ENCODE measurements at places on chromosomes 7 and 10.

DNA sequence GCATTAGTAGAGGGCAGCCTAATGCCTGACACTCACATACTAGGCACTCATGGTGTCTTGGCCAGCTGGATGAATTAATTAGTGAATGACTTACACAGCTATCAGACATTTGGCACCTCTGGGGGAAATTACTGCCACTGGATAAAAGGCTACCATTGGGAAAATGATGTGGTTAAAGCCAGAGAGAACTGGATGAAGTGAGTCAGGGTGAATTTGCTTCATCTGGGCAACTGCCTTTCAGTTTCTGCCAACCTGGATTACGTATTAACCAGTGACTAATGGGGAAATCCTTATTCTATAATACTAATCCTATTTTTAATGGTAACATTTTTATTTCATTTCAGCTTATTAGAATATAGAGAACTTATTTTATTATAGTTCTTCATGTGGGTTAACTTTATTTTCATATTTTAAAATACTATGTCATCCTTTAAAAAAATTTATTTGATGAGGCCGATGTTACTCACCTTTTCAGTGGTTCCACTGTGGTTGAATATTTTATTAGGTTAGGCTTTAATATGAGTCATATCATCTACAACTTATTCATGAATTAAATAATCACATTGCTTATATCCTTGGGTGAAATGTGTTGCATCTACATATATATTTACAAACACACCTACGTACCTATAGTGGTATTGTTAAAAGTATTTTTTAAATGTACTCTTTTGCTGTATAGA lies 85.6 kb upstream of the CAPZA2 start:
- DNase-seq: peak; percentile 96

DNA sequence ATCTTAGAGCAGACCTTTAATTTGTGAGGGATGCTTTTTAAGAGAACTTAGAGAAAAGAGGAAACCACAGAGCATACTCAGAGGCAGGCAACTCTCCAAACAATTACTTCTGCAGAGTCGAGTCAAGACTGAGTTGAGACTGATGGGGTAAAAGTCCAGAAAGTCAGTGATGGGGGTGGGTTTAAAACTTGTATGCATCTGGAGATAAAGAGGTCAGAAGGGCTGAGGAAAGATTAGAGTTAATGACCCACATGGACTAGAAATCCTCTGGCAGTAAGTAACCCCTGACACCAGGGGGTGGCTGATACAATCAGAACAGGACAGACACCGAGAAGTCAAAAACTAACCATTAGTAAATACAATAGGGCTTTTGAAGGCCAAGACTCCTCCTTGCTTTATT lies 42.4 kb upstream of the SEPTIN7 start:
- no peak for DNase-seq

DNA sequence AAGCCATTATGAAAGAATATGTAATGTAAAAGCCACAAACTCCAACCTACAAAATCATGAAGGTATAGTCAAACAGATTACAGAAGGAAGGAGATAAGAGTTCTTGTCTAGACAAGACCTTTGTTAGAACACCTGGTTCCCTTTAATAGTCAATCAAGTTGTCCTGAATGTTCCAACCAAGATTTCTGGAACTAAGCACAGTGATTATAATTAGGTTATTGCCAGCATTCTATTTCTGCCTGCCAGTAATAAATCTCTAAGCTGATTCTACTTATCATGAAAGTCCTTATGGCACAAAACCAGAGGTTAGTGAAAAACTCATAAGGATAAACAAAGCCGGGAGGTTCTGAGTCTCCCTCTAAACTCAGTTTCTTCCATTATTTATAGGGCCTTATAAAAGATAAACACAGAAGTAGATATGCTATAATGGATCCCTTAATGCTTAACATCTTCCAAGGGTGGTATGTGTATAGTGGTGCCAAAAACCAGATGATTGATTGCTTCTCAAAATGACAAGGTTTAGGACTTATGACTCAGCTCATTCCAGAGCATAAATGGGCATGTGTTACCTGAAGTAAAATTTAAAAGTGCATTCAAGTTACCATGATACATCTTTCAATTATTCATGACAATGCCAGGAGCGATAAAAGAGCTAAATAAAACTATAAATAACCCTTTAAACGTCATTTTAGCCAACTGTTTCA lies 237.2 kb downstream of the CSTF2T start:
- no peak for DNase-seq

DNA sequence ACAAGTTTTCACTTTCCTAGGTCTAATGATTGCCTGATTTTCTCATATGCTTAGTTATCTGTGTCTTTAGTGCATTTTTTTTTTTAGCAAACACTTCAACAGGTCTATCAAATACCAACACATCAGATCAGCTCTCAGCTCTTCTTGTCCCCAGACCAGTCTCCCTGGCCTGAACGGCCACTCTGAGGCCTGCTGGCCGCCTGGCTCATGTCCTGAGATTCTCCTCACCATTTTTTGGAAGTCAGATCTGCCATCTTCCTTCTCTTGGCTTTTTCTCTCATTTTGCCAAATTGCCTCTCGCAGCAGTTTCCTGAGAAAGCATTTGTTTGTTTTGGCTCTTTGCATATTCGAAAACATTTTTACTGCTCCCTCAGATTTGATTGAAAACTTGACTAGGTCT lies 29.3 kb downstream of the PPP2R2D start:
- DNase-seq: no peak

- no peak for DNase-seq
Measured at GRCh38 chr7:19119870-19120486, 2.5 kb upstream of the TWIST1 start.

- DNase-seq: no peak
Measured at GRCh38 chr10:43595739-43596298, 10.4 kb upstream of the ZNF485 start.

GRCh38 chr7:159138508-159138907 lies 6.2 kb downstream of the VIPR2 start:
- no peak for DNase-seq

DNA sequence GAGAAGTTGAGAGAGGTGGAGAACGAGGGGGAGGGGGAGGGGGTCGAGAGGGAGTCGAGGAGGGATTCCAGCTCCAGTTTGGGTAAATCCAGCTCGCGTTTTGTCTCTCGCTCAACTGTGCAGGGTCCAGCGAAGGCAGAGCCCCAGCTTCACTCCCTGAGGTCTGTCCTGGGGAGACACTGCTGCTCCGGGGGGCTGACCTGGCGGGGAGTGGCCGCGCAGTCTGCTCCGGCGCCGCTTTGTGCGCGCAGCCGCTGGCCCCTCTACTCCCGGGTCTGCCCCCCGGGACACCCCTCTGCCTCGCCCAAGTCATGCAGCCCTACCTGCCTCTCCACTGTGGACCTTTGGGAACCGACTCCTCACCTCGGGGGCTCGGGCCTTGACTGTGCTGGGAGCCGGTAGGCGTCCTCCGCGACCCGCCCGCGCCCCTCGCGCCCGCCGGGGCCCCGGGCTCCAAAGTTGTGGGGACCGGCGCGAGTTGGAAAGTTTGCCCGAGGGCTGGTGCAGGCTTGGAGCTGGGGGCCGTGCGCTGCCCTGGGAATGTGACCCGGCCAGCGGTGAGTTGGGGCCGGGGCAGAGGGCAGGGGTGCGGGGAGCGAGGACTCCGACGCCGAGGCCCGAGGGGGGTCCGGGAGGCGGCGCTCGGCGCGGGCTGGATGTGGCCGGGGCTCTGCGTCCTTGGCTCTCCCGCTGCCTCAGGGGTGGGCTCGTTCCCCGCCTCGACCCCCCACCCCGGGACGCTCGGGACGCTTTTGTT lies at the start of gene TET1:
Gene TET1 (plus strand): TSS at position 152 of the 757 bp plus-strand sequence. CDS start 12,002 bp downstream, outside the sequence.
- peak; percentile 35 for DNase-seq

- peak; percentile 97 for DNase-seq
Measured at GRCh38 chr7:107169120-107170050, 582 bp downstream of the HBP1 start.

- no peak for DNase-seq
Measured at GRCh38 chr7:69895446-69895845, 297.2 kb downstream of the AUTS2 start.

DNA sequence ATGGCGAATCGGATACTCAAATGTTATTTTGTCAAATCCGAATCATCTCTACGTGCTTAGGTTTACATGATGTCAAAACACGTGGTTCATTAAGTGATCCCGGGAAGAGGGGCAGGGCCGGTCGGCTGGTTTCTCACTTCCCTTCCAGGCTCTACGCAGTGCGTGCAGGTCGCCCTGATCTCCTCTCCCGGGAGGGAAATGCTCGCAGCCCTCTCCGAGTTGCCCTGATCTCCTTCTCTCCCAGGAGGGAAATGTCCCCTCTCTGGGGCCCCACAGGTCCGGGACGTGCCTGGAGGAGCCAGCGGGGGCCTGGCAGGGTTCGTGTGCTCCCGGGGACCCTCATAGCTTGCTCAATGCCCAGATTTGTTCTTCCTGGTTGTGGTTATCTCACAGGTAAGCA lies 202.7 kb downstream of the DNAJB6 start:
- no peak for DNase-seq

DNA sequence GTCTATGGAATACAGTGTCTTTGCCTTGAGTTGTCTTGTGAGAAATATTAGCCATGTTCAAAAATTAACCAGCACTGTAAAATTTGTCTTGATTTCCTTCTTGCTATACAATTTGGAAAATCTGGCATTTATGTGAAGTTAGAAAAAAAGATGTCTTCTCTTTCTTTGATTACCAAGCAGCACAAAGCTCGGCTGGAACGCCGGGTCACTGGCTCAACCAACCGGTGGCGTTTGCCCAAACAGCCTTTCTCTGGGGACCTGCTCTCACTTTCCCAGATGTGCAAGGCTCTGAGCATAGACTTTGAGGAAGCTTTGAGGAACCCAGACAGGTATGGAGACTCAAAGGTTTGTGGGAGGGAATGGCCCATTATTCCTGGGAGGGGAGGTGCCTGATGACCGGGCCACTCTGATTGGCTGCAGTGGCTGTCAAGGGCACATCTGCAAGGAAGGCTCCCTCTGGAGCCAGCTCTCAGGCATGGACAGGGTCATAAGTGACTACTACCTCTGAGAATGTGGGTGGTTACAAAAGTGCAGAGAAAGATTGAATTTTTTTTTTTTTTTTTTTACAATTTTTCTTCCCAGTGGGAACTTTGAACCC lies 5.6 kb downstream of the BTBD16 start:
- DNase-seq: no peak

DNA sequence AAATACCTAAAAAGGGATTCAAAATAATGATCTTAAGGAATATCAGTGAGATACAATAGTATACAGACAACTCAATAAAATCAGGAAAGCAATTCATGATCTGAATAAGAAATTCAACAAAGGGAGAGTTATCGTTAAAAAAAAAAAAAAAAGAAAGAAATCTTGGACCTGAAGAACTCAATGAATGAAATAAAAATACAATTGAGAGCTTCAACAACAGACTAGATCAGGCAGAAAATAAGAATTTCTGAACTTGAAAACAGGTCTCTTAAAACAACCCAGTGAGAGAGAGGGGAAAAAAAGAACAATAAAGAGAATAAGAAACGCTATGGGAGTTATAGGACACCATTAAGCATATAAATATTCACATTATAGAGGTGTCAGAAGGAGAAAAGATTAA lies 72.0 kb upstream of the MACROH2A2 start:
- DNase-seq: no peak

DNA sequence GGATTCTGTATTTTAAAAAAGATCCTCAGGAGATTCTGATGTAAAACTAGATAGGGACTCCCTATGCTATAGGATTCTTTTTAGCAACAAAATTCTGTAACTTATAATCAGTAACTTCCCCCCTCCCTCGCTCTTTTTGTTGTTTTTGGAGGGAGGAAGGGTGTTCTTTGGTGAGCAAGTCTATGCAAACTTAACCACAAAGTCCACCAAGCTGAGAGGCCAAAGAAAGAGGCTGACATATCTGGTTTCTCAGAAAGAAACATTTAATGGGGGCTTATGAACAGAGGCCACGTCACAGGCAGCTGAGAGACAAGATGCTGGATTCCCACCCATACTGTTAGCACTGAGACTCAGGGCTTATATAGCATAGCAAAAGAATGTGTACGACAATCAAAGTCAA lies 14.3 kb upstream of the ABCB5 start:
- no peak for DNase-seq

GRCh38 chr10:97332591-97333350 lies 1.8 kb downstream of the FRAT2 start:
- peak; percentile 76 for DNase-seq

GRCh38 chr10:43099928-43100327 lies 23.1 kb downstream of the RET start:
- DNase-seq: no peak

DNA sequence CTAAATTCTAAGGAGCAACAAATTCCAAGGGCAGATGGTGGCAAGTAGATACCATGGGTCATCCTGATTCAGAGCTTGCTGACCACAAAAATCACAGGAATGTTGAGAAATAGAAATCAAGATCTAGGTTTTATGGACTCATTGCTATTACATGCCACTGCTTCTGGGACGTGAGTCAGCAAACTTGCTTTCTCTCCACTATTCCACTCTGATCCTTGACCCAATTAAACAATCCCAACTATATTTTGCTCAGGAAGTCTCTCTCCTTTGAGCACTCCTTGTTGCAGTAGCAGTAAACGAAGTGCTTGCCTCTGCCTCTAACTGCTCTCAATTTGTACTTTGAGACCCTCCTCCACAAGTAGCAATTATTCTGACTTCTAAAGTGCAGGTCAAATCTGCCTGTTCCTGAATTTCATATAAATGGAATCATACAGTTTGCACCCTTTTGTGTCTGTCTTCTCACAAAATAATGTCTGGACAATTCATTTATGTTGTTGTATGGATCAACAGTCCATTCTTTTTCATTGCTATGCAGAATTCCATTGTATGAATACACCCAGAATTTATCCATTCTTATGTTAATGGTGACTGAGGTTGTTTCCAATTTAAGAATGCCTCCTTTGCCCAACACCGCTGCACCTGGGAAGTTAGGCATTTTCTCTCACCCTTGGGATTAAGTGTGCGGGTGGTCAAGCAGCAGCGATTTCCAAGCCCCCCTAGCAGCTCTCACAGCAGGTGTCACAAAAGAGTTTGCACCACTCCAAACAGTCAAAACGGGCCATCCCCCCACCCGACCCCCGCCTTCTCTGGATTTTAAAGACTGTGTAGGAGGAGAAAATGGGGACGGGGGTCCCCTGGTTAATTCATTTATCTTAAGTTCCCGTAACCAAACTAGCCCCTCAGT lies 35.9 kb downstream of the ACSM6 start:
- peak; percentile 96 for DNase-seq

GRCh38 chr7:53504914-53505313 lies 469.5 kb downstream of the POM121L12 start:
- no peak for DNase-seq

- no peak for DNase-seq
Measured at GRCh38 chr10:131651674-131652437, 249.0 kb upstream of the PPP2R2D start.

- no peak for DNase-seq
Measured at GRCh38 chr10:113282564-113282963, 270.3 kb upstream of the HABP2 start.

GRCh38 chr10:114083040-114083439 lies 39.4 kb downstream of the ADRB1 start:
- DNase-seq: no peak

GRCh38 chr7:39609935-39610263 lies 13.5 kb upstream of the RALA start:
- no peak for DNase-seq

- no peak for DNase-seq
Measured at GRCh38 chr7:30852308-30852684, 59.4 kb upstream of the AQP1 start.

GRCh38 chr7:16422917-16423316 lies 1.6 kb upstream of the CRPPA start:
- DNase-seq: no peak

- no peak for DNase-seq
Measured at GRCh38 chr7:44184873-44185446, 4.3 kb downstream of the GCK start.
